Stimulated activated CD4-positive, alpha-beta T cell treated with anti-CD3 and anti-CD28 coated beads, Interleukin-12 subunit alpha, Interleukin-12 subunit beta, amount 100 ng/mL, for 48 hours (primary cell): ENCODE measurements at places on chromosomes 2 and 18.
A peak's percentile ranks its signal among the peaks of the same experiment; 100 is the strongest.

GRCh38 chr2:219009294-219009693 lies 16.1 kb upstream of the CRYBA2 start:
- DNase-seq, result no peak

GRCh38 chr2:144516411-144516980 lies 3.4 kb downstream of the ZEB2 start:
- DNase-seq, result no peak

- no peak for DNase-seq
Measured at GRCh38 chr2:133948610-133949290, 305.1 kb upstream of the MGAT5 start.

DNA sequence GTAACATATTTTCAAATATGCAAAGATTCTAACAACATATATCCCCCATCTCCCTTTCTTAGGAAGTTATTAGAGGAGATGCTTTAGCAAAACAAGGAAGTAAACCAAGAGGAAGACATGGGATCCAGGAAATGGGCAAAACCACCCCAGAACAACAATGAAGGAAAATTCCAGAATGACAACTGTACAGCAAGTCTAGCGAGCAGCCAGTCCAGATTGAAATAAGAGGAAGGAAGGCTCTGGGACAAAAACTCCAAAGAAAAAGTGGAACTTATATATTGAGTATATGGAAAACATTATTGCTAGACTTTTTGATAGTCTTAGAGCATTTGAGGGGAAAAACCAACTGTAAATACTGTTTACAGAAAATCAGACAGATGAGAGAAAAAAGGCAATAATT lies 2.9 kb upstream of the ARPC2 start:
- no peak for DNase-seq

DNA sequence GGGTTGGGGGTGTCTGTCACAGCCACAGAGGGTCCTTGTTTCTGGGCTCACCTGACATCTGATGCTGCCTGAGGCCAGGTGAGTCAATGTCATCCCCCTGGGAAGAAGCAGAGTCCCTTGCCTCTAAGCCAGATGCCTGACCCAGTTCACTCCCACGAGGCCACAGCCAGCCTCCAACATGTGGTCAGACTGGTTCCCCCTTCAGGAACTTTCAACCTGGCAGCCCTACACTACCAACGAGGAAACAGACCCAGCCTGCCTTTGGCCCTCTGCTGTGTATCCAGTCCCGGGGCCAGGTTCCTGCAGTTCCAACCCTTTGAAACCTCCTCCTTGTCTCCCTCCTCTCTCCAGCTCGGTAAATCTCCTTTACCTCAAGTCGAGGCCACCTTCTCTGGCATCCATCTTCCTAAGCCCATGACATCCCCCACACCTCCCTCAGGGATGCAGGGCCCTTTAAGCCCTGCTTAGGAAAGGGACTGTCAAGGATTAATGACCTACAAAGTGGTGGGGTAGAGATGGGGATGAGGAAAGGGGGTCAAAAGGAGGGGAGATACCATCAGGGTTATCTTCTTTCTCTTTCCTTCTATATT lies 49.2 kb upstream of the SMAD2 start:
- no peak for DNase-seq

DNA sequence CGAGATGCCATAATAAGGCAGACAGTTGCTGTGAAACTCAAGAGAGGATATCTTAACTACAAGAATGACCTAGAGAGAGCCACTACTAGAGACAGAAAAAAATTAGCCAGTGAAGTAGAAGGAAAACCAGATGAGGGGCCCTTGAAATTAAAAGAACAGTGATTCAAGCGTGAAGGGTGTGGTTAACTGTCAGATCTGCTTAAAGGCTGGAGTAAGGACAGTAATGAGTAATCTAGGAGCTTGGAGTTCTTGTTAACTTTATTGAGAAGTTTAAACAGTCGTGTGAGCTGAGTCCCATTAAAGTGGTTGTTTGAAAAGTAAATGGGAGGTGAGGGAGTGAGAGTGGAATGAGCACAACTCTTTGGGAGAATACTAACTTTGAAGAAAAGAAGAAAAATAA lies 21.3 kb downstream of the PIGN start:
- no peak for DNase-seq

DNA sequence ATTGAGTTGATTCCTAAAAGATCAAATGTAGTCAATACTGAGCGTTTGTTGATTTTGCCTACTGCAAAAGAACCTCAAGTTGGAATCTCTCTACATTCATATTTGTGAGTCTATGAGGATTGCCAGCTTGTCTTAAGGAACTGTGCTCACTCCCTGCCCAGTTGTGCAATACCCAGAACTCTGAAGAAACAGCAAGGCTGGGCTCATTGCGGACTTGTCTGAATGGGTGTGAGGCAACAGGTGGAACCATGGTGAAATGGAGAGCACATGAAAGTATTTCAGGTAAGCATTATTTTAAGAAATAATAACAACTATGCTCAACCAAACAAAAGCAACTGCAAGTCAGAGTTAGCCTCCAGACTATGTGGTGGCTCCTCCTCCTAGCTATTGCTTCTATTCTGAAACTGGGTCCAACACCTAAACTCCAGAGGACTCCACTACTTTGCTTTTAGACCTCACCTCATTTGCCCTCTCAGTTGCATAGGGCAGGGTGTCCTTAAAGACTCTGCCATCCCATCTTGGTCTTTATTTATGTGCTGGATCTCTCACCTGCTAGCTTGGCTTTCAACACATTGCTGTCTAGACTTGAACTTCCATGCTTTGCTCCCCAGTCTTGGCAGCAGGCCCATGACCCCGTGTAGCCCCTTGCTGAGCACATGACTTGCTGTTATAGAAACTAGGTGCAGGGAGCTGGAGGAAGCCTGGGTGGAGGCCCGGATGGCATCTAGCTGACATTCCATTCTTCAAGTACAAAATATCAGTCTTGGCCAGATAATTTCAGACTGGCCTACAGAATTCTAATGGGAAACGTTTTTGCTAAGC lies 94.8 kb upstream of the ARL5A start:
- no peak for DNase-seq

DNA sequence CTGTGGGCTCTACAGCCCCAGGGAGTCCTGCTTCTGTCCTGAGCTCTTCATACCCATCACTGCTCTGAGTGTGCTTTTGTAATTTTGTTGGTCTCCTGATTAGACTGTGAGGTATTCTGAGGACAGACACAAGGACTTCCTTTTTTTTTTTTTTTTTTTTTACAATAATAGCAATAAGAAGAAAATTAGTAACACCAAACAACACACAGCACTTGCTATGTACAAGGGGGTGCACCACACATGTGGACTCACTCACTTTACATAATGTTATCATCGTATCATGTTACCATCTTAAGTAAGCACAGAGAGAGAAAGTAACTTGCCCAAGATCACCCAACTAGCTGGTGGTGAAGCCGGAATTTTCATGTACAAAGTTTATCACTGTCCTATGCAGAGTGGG lies 34.6 kb downstream of the MBP start:
- DNase-seq, result no peak

GRCh38 chr18:28602391-28602790 lies 425.5 kb upstream of the CDH2 start:
- no peak for DNase-seq

GRCh38 chr2:147232225-147232669 lies 612.6 kb upstream of the ACVR2A start:
- DNase-seq, result no peak

DNA sequence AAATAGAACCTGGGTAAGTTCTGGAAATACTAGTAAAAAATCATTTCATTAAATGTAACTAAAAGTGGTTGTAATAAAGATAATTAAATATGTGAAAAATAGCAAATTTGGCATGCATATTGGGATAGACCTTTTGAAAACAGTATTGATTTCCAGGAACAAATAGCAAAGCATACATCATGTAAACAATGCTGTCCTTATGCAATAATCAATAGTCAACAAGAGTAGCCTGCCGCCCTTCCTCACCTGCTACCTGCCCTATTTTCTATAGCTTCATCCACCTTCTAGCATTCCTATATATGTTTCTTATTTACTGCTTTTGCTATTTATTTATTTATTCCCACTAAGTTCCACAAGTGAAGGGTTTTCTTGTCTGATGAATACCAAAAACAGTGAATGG lies 35.1 kb upstream of the KYNU start:
- DNase-seq, result no peak

- no peak for DNase-seq
Measured at GRCh38 chr18:7890075-7890474, 323.0 kb downstream of the PTPRM start.

GRCh38 chr18:13309031-13309747 lies 90.6 kb downstream of the LDLRAD4 start:
- no peak for DNase-seq

DNA sequence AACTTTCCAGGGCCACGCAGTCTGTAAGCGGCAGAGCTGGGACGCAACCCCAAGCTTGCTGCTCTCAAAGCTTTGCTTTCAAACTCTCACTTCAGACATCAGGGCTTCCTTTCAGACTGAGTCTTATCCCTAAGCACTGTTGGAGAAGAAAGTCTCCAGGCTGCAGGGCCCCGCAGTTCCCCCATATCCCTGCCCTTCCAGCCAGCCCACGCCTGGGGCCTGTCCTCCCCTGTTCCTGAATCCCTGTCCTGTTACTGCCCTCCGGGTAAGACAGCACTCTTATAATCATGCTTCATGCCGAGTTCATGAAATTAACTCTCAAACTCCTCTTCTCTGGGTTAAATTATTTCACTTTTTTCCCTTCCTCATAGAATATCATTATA lies 37.9 kb downstream of the HPCAL1 start:
- DNase-seq, result no peak

GRCh38 chr2:128371648-128372345 lies 53.1 kb upstream of the HS6ST1 start:
- DNase-seq, result no peak

GRCh38 chr2:143692162-143692561 lies 562.9 kb downstream of the ARHGAP15 start:
- DNase-seq, result no peak

- DNase-seq, result no peak
Measured at GRCh38 chr18:54783139-54783538, 45.1 kb upstream of the RAB27B start.

GRCh38 chr2:47006374-47007222 lies 91.0 kb upstream of the MCFD2 start:
- DNase-seq, result no peak

GRCh38 chr2:232456296-232457120 lies 555 bp downstream of the ALPI start:
- no peak for DNase-seq

DNA sequence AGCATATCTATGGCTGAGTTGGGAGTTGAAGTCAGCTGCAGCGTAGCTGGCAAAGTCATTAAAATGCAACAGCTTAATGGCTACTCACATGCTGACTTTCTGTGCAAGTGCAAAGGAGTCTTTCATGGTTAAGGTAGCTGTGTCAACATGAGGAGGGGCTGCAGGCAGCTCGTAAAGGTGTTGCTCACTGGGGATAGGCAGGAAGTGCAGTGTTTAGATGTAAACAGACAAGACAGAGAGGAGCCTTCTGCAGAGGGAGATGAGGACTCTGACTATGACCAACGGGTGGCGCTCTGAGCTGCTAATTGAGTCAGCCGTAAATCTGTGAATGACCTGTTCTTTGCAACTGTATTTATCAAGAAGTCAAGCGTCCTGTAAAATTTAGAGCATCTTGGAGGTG lies 22.3 kb upstream of the CAVIN2 start:
- no peak for DNase-seq

GRCh38 chr18:33745871-33746545 lies 168.0 kb downstream of the ASXL3 start:
- no peak for DNase-seq

- DNase-seq, result no peak
Measured at GRCh38 chr2:238997684-238998083, 149.8 kb downstream of the TWIST2 start.

DNA sequence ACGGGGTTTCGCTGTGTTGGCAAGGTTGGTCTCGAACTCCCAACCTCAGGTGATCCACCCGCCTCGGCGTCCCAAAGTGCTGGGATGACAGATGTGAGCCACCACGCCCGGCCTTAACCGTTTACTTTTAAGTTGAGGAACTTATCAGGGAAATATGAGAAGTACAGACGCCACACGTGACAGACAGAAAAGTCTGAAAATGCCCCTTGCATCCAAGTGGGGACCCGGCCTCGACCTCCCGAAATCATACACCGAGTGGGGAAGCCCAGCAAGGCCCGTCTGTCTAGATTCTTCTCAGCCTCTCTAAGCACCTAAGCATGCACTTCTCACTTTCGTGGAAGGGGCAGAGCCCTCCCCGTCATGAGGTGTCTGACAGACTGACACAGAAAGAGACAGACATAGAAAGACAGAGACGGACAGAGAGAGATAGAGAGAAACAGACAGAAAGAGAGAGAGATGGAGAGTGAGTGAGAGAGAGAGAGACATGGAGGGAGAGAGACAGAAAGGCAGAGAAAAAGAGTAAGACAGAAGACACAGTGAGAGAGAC lies 107.3 kb upstream of the ANKRD30BL start:
- DNase-seq, result no peak

DNA sequence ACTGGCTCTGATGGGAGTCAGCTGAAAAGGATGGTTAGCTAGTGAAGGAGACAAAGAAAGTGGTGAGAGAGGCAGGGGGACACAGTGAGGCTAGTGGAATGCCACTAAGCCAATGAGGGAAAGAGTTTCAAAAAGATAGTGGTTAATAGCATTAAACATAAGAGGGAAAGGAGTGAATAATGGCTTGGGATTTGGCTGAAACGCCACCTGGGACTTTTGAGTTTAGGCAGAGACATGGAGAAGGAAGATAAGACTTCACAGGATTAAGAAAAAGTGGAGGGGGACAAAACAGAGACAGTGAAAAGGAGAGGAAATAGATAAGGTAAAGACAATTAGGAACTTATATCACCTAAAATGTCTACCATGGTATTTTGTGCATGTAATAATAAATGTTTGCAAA lies 6.9 kb downstream of the CD28 start:
- no peak for DNase-seq

DNA sequence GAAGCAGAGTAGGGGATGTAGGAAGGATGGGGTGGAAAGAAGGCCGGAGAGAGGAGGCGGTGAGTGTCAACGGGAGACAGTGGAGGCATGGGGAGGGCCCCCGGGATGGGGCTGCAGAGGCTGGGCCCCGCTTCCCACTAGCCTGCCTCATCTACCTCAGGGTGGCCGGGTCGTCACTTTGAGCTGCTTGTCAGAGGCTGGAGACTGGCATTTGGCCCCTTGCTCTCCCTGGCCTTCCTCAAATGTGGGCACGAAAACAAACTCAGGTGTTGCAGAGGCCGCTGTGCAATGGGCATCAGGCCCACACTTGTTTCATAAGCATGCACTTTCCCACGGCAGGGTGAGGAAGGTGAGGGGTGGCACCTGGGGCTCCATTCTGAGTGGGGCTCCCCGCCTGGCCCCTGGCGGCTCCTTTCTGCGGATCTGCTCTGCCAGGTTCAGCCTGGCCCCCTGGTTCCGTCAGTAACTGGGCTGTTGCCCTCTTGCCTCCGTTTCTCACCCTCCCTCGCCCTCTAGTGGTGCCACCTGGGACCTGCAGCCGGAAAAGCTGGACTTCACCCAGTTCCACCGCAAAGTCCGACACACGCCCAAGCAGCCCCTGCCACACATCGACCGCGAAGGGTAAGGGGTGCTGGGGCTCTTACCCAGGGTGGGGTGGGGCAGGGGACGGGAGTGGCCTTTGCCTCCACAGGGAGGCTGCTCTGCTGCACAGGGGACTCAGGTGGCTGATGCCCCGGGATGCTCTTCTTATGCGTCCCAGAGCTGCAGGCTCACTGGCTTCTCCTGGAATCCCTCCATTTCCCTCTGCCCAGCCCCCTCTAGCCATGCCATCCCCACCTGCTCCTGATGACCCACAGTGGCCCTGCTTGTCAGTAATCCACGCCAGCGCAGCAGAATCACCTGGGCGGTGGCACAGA lies 125.4 kb downstream of the CTIF start:
- DNase-seq, result peak; percentile 58
